NCI-H526 treated with DMSO at 0.1 percent for 48 hours (cell line): ENCODE measurements at places on chromosomes 11 and 22.

DNA sequence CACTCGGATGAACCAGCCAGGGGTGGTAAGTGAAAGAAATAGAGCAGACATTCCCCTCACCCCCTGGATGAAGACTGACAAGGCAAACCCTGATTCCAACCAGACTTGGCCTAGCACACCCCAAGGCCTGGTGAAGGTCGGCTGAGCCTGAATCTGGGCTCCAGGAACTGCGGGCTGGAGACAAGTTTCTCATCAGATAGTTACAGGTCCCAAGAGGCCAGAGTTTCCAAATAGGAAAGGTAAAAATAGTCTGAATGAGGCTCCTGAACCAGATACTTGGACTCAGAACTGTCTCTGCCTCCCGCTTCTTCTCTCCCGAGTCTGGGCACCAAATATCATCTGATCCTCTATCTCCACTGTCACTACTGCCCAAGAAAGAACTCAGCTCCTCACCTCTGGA, 7.8 kb downstream of the ZMAT5 start:
- no peak for DNase-seq

DNA sequence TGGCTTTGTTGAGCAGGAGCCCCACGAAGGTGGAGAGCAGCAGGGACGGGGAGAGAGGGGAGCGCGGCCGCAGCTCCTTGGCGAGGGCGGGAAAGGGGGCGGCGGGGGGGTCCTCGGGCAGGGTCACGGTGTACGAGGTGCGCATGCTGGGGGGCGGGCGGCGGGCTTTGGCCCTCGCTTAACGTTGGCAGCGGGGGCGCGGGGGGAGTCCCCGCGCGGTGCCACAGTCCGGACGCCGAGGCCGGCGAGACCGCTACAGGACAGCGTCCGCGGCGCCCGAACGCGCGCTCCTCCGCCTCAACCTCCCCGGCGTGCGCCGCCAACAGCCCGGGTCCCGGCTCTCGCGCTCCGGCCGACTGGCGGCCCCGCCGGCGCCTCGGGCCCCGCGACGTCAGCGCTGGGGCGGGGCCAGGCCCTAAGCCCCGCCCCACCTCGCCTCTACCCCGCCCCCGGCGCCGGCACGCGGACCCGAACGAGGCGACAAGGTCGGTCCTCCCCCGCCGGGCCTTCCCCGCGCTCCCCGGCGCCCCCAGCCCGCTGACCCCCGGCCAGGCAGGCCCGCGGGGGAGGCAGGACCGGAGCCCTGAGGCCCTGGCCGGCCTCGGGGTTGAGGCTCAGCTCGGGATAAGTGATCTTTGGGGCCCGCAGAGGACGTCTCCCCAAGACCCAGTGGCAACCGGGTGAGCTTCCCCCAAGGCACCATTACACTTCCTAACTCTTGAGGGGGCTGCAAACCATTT, 17.5 kb downstream of the USP2 start:
- DNase-seq, result peak; percentile 32

DNA sequence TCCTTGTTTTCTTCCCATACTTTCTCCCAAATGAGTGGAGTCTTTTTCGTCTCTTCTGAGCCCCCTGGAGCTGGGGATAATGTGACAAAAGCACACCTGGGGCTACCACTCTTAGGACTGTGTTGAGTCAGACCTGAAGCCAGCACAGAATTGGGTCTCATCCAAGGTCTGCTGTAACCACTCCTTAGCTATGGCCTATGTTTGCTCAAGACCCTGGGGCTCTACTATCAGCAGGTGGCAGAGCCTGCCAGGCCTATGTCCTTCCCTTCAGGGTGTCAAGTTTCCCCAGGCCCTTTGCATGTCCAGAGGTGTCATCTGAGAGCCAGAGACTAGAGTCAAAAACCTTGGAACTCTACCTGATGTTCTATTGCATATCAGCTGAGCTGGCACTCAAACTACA, 335.7 kb downstream of the DDX10 start:
- DNase-seq, result no peak

DNA sequence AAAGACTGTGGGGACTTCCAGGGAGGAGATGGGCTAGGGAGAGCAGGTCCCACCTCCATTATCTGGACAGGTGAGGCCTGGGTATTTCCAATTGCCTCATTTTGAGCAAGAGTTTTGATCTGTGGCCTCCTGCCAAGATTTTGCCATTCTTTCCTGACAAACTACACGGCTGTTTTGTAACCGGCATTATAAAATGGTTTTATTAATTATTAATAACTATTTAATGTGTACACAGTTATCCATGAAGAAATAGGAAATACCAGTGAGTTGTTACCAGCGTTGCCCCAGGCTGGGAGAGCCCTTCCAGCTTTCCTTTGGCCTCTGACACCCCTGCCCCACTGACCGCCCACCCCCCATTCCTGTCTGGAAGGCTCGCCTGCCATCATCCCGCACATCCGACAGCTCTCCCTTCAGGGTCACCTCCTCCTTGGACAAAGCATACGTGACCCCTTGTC, 14.9 kb upstream of the SEC14L3 start:
- DNase-seq, result no peak

DNA sequence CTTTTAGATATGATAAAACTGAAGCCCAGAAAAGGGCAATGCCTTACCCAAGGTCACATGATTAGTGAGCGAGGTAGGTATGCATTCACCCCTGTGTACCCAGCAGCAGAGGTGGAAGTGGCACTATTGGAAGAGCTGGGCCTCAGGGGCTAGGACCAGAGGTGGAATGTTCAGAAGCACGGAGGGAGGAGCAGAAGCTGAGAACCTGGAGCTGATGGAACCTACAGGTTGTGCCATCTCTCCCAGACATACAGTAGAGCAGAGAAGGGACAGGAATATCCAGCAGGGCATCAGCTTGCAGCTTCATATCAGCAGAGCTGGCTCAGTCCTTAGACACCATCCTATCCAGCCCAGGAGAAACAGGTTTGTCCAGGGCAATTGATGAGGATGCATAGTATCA, 14.6 kb upstream of the FCHSD2 start:
- DNase-seq, result no peak

GRCh38 chr22:25482868-25483639, 81.4 kb upstream of the GRK3 start:
- no peak for DNase-seq

DNA sequence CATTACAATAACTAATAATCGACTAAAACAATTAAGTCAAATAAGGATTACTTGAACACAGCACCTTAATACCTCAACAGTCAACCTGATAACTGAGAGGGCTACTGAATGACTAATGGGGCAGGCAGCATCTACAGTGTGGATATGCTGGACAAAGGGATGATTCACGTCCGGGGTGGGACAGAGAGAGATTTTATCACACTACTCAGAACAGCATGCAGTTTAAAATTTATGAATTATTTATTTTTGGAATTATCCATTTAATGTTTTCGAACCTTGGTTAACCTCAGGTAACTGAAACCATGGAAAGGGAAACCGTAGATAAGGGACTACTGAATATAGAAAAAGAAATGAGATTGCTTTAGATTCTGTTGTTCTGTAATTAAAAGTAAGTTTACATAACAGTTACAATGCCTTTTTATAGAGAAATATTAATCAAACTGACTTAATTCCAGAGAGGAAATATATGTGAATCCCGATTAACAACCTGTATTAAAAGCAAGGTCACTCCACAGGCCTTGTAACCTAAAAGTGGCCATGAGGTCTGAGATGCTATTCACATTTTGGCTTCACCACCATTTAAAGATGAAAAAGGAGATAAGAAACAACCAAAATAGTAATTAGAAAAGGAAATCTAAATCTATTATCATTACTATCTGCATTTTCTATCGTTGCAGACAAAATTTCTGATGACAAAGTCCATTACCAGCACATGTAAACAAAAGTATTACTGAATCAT, 119.0 kb upstream of the TP53AIP1 start:
- DNase-seq, result no peak

- DNase-seq, result peak; percentile 45
These were observed 56.8 kb downstream of the CD6 start for GRCh38 chr11:61028135-61028729.

GRCh38 chr11:18780329-18780728, 11.3 kb downstream of the PTPN5 start:
- no peak for DNase-seq

- DNase-seq, result no peak
These were observed 627.7 kb downstream of the OPCML start for GRCh38 chr11:132904607-132905006.

DNA sequence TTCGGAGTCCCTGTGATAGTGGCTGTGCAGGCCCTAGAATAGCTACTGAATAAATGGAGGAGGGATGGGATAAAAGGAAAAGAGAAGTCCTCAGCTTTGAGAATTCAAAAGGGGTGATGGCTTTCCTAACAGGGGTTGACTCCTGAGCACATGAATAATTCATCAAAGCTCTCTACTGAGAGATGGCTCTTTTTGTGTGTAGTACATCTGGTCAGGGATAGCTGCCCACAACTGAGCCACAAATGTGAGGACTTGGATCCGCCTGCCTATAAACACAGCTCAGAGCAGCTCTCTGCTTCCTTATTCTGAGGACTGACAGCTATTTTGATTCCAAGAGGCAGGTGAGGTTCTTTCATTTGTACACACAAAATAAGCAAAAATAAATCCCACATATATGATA, 82.3 kb downstream of the USP35 start:
- DNase-seq, result no peak

GRCh38 chr11:110645253-110645652, 67.0 kb downstream of the ARHGAP20 start:
- DNase-seq, result peak; percentile 64

GRCh38 chr11:67548555-67549110, 25.4 kb upstream of the CABP2 start:
- DNase-seq, result no peak

DNA sequence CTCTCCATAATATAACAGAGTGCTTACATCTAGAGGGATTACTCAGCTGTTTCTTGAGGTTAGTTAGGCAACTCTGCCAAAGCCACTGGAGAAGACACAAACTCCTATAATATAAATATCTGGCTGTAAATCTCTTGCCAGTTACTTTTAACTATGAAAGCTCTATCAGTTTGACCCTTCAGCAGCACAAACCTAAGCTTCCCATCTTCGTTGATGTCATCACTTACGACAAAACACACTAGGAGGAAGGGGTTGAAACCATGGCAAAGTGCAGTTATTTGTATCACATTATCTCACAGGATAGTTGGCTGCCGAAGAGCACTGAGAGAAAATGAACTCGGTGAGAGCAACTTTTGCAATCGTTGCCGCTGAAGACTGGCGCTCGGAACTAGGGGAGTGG, 922.1 kb downstream of the OPCML start:
- DNase-seq, result no peak

DNA sequence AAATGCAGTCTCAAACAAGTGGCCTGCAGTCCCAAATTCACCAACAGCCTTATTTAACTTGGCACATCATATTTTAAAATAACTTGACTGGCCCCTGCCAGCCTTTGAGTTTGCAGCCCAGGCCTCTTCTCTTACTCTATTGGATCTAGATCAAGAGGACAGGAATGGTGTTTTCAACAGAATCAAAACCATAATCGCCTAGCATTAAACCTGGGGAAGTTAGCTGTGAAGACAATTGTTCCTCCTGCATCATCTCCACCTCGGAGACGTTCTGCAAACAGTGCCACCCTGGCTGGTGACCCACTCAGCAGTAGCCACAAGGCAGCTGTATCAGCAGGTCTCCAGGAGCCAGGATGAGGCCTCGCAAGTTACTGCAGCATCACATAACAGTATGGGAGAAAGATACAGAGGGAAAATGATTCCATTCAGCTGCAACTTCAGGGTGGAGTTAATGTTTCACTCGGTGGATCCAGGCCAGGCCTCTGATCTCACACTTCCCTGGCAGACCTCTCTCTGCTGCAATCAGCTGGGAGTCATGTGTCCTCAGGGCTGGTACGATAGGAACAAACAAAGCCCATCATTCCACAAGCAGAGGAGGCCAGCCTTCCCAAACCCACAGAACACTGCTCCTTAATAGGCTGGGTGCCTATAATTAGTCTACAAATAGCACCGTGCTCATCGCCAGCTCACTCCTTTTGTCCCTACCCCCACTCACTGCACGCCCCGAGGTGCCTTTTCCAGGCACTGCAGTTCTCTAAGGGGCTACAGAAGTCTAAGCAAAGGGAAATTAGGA, 18.6 kb upstream of the SCN2B start:
- peak; percentile 94 for DNase-seq
